CD4-positive, alpha-beta T cell (primary cell): ENCODE measurements at places on chromosomes 16 and 17.
A peak's percentile ranks its signal among the peaks of the same experiment; 100 is the strongest.

- peak; percentile 88 for DNase-seq
Measured at GRCh38 chr17:77887464-77888241, 70.8 kb upstream of the TNRC6C start.

GRCh38 chr17:82051776-82052637, at the start of the genes GPS1 and RFNG:
TSS of gene GPS1 (plus strand) at chr17:82051898. CDS start at chr17:82051932, 34 bp downstream.
TSS of gene RFNG (minus strand) at chr17:82051811. CDS start at chr17:82051766, 45 bp downstream.
- DNase-seq: peak; percentile 86

DNA sequence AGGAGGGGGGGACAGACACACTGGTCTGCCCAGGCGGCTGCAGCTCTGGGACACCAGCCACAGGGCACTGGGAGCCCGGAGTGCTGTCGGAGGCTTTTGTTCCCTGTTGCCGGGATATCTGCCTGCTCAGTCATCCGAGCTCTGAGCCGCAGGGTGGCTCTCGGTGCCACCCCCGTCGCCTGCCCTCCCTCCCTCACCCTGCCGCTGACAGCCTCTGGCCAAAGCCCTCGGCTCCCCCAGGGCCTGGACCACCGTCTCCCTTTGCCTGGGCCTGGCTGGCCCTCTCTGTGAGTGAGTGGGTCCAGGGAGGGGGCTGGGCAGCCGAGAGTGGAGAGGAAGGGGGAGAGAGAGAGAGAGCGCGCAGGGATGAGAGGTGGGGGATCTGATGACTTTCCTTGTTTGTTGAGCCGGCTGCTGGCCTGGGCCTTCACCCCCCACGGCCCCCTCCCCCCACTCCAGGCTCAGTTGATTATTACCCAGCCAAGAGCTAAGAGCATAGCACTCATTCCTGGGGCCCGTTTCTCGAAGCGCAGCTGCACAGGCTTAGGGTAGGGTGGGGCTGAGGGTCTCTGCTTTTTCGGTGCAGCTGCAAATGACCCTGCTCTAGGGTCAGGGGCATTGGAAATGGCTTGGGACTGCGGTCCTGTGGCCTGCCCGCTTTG, 2.7 kb downstream of the FOXJ1 start:
- no peak for DNase-seq

- no peak for DNase-seq
Measured at GRCh38 chr16:77868052-77868451, 79.7 kb downstream of the VAT1L start.

DNA sequence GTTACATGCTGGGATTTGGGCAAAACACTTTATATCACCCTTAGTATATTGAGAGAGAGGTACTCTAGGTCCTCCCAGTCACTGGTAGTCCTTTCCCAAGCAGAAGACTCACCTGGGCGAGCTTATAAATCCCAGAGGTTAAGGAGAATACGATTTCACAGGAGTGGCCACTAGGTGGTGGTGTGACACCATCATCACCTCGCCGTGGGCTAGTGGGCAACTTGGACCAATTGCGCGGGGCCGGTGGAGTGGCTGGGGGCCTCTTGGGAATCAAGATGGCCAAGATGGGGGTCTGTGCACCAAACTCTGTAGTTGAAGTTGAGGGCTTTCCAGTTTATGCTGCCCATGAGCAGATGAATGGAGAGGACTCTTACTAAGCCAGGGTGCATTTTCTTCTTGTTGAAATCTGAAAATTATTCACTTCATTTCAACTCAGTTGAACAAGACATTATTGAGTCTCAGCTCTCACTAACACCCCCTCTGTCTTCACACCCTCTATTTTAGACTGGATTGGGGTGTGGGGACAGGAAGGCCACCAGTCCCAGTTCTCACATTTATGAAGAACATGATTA, 38.2 kb upstream of the PIRT start:
- no peak for DNase-seq
